NCI-H1092 (cell line): ENCODE measurements at places on chromosomes 3 and 15.

DNA sequence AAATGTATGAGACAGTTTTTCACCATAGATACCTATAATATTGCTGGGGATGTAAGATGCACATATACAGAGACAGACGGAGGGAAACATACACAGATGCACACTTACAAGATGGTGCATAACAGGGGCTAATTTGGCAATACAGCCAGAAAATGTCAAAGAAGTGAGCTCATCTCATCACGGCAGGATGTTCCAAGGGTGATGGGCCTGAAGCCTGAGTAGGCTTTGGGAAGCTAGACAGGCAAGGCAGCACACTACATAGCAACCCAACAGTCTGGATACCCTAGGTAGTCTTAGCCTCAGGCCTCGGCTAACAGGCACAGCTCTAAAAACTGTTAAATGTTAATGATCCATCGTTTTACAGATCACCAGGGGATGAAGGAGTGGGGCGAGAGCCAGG lies 148.5 kb downstream of the OSBPL10 start:
- no peak for DNase-seq

GRCh38 chr3:31369637-31370379 lies 162.9 kb upstream of the STT3B start:
- DNase-seq = no peak

DNA sequence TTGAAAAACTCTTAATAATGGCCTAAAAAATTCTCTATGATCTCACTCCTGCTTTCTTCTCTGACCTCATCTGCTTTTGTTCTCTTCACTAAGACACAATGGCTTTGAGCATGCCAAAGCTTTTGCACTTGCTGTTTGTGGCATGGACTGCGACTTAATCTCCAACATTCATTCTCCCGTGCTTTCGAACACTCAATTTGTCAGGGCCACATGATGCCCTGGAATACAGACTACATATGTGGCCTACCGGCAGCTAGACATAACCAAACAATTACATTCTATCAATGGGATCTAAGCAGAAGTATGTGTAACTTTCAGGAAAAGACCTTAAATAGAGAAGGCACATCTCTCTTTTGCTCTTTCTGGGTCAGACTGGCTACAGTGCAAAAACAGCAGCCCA lies 506.5 kb downstream of the MAGI1 start:
- DNase-seq = no peak

- no peak for DNase-seq
Measured at GRCh38 chr3:48466386-48467109, 20.0 kb downstream of the ATRIP start.

GRCh38 chr15:77821188-77821958 lies 188.7 kb upstream of the LINGO1 start:
- DNase-seq = peak; percentile 16

DNA sequence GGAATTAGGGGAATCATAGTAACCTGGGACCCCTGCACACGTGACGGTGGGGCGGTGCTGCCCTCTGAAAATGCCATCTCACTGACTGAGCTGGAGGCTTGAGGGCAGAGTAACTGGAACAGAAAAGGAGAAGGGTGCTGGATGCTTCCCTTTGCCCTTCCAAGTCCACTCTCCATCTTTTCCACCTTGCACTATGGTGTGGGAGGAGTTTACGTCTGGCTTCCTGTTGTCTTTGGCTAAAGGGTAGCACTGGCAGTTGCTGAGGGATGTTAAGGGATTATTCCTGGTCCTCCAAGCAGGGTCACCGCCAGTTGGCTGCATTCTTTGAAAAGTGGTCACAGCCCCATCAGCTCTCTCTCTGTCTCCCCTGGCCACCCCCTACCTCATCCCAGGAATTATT lies 129.4 kb upstream of the SNTN start:
- DNase-seq = no peak

- DNase-seq = no peak
Measured at GRCh38 chr3:79113876-79114275, 653.9 kb downstream of the ROBO1 start.

DNA sequence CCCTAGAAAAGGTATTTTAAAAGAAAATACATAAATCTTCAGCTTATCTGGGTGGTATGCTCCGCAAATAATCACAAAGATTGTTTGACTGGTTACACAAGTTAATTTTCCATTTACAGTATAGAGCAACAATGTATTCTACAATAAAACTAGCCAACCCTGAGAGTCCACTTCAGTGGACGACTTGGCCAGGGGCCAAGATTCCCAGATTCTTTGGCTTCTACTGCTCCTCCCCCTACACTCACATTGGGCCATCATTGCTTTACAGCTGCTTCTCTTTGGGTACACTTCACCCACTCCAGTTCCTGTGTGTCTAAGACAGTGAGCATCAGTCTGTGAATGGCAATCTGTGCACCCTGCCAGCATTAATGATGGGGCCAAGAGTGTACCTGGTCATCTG lies 17.2 kb upstream of the PRICKLE2 start:
- DNase-seq = no peak

DNA sequence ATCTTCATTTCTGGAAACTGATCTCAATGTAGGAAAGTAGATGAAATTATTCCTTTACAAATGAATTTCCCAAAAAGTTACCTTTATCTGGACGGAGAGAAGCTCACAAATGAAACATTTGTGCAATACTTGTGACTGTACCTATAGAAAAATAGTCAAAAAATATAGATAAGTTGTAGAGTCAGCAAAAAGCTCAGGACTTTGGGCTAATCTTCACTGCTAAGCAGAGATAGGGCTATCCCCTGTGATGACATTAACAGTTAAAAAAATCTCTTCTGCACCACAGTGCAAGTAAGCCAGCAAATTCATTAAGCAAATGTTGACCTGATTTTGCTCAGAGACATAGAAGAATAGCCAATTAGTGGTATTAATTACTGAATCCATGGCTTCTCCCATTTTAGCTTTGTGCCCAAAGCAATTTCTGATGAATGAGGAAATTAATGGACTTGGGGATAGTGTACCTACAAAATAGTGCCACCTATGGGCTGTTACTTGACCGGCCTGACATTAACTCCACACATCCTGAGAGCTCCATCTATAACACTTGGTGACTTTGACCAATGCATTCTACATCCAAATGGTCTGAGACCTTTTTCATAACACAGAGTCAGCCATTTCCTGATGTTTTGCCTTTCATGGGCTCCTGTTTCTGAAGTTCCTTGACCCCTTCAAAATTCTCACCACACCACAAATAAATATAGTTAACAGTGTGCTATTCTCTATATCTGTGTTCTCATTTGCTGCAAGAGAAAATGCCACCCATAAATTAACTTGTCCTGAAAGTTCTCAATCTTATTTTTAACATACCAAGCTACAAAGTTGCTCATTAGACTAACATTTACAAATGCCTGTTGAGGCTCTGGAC lies 105.0 kb downstream of the SSR3 start:
- no peak for DNase-seq

- DNase-seq = no peak
Measured at GRCh38 chr3:49362561-49362960, 4.4 kb upstream of the GPX1 start.

GRCh38 chr15:33021806-33022389 lies 172.6 kb downstream of the FMN1 start:
- peak; percentile 12 for DNase-seq

GRCh38 chr3:35307296-35307695 lies 332.0 kb upstream of the ARPP21 start:
- no peak for DNase-seq

DNA sequence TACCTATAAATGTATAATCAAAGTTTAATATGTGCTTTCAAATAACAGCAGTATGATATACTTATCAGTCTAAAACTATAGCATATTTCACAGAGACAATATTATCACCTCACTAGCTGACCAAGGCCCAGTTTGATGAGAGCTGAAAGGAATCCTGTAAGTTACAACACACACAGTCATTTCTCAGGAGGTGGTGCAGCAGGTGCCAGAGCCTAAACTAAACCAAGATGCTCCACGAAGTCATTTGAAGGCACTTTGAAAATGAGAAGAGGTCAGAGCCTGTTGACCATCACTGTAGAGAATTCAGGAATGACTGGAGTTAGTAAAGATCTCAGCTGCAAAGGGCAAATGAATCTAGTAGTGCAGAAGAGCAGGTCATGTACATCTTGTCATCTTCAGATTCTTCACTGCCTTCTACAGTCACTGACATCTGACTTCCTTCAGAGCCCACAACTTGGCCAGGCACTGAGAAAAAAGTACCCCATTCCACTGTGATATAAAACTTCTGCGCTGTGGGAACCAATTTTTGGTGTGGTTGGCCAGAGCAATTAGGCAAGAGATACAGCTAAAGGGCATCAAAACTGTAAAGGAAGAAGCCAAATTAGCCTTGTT lies 7.9 kb downstream of the GBE1 start:
- DNase-seq = no peak

DNA sequence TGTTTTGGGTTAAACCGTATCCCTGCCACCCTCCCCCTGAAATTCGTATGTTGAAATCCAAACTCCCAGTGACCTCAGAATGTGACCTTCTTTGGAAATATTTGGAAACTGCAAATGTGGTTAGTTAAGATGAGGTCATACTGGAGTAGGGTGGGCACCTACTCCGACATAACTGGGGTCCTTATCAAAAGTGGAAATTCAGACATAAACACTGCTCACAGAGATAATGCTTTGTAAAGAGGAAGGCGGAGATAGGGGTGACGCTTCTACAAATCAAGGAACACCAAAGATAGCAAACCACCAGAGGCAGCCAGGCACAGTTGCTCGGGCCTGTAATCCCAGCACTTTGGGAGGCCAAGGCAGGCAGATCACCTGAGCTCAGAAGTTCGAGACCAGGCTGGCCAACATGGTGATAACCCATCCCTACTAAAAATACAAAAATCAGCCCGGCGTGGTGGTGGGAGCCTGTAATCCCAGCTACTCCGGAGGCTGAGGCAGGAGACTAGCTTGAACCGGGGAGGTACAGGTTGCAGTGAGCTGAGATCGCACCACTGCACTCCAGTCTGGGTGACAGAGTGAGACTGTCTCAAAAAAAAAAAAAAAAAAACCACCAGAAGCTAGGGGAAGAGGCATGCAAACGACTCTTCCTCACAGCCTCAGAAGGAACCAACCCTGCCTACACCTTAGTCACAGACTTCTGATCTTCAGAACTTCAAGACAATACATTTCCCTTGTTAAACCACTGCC lies 51.1 kb upstream of the CHD2 start:
- DNase-seq = no peak

- no peak for DNase-seq
Measured at GRCh38 chr3:172333692-172334457, 114.4 kb downstream of the GHSR start.

GRCh38 chr3:9180764-9181117 lies 68.7 kb downstream of the SRGAP3 start:
- no peak for DNase-seq

DNA sequence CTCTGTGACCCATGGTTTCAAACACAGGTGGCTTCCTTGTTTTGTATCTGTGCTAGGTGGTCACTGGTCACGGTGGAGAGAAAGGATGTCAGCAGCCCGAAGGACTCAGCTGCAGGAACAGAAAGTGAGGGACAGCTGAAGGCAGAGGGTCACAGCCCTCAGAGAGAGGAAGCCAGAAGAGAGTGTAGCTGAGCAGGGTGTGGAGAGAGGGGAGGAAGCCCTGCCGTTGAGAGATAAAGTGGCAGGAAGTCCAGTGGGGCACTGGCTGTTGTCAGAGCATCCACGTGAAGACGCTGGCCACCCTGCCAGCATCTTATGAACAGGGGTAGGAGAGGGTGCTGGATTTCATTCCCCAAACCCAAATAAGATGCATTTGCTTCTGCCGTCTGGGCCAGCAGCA lies 36.9 kb downstream of the LIMD1 start:
- DNase-seq = no peak

- DNase-seq = no peak
Measured at GRCh38 chr15:95932676-95933075, 397.8 kb upstream of the NR2F2 start.

GRCh38 chr3:13846716-13847570 lies 32.9 kb downstream of the WNT7A start:
- no peak for DNase-seq

- no peak for DNase-seq
Measured at GRCh38 chr15:64527263-64527984, 67.0 kb downstream of the ZNF609 start.

GRCh38 chr3:146975476-146975875 lies 370.3 kb upstream of the PLSCR5 start:
- no peak for DNase-seq

DNA sequence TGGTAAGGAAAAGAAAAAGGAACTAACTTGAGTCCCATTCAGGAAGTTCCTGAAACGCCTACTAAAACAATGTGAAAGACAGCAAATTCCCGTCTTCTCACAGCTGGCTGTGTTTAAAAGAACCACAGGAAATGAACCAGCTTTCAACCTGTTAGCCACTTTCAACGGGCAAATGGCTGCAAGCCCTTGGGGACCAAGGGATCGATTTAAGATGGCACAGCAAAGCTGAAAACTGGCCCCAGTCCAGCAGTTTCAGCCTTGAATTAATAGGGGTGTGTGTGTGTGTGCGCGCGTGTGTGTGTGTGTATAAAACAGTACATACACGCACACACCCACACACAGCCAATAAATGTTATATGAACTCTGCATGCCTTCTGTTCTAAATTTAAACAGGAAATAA lies 168.7 kb upstream of the TMCO5A start:
- DNase-seq = peak; percentile 23

- no peak for DNase-seq
Measured at GRCh38 chr15:53160092-53160704, 370.1 kb upstream of the ONECUT1 start.

DNA sequence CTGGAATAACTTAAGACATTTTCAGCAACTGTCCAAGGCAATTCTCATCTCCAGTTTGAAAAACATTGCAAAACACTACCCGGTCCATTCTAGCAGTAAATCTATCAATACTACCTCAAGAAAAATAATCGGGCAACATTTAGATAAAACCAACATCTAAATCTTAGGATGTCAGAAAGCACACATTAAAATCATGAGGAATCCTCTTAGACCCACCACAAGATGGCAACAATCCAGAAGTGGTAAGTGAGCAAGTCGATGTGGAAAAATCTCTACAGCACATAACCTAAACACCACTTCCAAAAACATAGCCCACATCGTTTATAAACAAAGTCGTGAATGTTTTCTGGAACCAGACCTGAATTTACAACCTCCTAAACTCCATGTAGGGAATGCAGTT lies 5.7 kb downstream of the PLCH1 start:
- DNase-seq = no peak

GRCh38 chr3:141905129-141905528 lies 28.7 kb downstream of the ATP1B3 start:
- DNase-seq = no peak
